Fibroblast of skin of right biceps (primary cell): ENCODE measurements at places on chromosomes 5 and 9.
A peak's percentile ranks its signal among the peaks of the same experiment; 100 is the strongest.

DNA sequence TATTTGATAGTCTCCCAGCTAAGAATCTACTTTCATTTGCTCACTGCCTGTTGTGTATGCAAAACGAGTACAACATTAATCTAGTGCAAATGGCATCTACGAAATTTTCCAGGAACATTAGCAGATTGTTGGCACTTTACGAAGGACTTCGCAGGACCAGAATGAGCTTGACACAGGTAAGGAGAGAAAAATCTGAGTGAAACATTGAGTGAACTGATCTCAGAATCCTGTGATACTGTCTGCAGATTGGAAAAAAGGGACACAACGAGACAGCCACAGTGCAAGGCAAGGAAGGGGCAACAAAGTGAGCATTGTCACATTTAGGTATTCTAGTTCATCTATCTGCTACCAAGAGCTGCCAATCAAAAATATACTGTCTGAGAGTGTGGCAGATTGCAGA lies 350.5 kb downstream of the ZNF608 start:
- DNase-seq = no peak

- DNase-seq = peak; percentile 0
Measured at GRCh38 chr5:51345106-51345505, 38.1 kb upstream of the ISL1 start.

- DNase-seq = no peak
Measured at GRCh38 chr5:175895686-175896102, 24.3 kb downstream of the CPLX2 start.

- peak; percentile 36 for DNase-seq
Measured at GRCh38 chr9:99222416-99223270, 561 bp downstream of the SEC61B start.

- DNase-seq = no peak
Measured at GRCh38 chr5:166786889-166787288, 1504.6 kb upstream of the WWC1 start.

DNA sequence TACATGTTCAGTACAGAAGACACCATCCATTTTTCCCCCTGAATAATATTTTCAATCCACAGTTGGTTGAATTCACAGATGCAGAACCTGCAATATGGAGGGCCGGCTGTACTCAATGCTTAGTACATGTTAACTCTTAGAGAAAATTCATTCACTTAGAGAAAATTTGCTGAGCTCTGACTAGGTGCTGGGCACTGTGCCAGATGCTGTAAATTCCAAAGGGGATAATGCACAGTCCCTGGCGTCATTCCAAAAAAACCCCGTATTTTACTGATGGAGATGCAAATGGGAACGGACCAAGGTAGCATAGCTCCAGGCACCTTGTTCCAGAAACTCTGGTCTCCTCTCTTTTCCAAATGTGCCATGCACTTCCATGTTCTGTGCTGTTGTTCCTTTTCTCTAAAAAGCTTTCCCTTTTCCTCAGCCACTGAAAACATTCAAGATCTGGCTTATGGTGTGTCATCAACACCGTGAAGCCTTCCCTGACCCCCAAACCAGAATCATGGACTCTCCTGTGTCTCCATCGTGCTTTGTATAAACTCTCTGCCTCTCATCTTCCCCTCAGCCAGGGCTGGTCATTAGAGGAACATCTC lies 55.7 kb upstream of the COL15A1 start:
- DNase-seq = peak; percentile 80

DNA sequence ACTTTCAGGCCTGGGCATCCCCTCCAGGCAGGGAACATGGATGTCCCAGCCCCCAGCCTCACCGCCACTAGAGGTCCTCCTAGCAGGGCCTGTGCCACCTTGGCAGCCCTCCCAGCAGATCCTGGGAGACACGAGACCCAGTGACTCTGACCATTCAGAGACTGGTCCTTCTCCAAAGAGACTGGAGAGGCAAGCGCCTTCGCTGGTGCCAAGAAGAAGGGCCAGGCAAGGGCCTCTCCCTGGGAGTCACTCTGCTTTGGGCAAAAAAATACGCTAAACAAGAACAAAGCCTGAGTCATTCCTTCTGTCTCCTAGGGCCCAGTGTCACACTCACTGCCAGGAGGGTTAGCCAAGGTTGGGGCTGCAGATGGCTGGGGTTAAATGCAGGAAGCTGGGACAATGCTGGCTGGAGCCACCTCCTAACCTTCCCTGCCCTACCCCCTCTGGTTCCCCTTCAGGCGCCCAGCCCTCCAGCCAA lies 35.3 kb upstream of the SMIM23 start:
- DNase-seq = no peak
